CD4-positive, alpha-beta T cell (primary cell): ENCODE measurements at places on chromosomes 1 and 21. TPM values are rescaled to one million over a fixed set of nuclear protein-coding genes. Genes with fewer than 3 reads are reported as not detected.
A peak's percentile ranks its signal among the peaks of the same experiment; 100 is the strongest.

DNA sequence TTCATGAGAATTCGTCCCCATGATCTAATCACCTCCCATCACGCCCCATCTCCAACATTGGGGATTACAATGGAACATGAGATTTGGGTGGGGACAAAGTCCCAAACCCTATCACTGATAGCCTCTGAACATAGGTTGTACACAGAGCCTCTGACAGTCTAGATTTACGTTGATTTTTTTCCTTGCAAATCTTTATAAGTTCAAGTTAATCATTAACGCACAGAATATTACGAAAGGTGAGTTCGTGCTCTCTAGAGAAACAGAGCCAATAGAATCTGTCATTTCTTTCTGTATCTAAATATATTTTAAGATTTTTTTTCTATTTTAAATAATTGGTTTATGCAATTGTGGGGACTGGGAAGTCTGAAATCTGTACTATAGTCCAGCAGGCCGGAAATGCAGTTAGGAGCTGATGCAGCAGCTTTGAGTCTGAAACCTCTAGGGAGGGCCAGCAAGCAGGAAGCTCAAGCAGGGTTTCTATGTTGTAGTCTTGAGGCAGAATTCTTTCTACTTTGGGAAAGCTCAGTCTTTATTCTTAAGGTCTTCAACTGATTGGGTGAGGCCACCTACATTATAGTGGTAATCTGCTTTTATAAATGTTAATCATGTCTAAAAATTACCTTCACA is 61.0 kb downstream of the SELENOF start:
- no peaks in the 10 kb centered on the region for H3K27me3 ChIP-seq
- no peaks in the 10 kb centered on the region for H3K36me3 ChIP-seq
- no peak for DNase-seq
- no peak overlapping the region for H3K27ac ChIP-seq

DNA sequence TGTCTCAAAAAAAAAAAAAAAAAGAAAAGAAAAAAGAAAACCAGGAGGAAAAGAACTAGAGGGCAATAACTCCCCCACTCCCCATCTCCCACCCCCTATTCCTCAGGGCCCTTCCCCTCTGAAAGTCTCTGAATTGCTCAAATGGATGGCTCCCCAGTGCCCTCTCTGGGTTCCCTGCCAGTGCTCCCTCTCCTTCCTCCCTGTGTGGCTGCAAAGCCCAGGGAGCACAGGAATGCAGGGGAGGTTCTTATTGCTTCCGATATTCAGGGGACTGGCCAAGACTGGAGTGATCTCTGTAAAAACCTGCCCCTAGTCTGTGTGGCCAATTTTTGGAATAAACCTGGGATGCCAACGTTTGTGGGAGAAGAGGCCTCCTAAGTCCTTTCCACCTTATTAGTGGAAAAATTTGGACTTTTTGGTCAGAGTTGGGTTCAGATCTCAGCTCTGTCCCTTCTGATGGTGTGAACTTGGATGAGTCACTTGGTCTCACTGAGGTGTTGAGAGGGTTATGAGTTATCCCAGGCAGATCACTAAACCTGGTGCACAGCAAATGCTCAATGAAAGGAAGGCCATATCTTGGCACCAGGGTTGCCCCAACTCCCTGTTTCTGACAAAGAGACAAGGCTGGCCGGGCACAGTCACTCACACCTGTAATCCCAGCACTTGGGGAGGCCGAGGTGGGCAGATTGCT is 13.4 kb upstream of the ARHGEF10L start:
- no peaks in the 10 kb centered on the region for H3K4me1 ChIP-seq
- H3K27ac ChIP-seq = no peak overlapping the region
- DNase-seq = no peak
- H3K27me3 ChIP-seq = peaks cover 17% of the 10 kb centered on the region

DNA sequence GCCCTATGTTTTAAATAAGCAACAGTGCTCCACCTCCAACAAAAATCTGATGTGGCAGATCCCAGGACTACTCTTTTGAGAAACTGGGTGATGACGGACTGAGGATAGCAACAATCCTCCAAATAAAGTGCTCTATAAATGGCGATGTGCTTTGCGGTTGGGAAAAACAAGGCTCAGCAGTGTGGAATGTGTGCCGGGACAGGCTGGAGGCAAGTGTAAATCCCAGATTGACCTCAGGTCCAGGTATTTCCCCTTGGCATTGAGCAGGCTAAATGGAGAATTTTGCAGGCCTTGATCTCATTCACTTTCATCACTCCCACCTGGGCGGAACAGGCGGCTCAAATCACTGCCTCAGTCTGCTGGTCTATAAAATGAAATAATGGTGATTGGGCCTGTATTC is 35.1 kb downstream of the LRRC42 start:
- no peak overlapping the region for H3K27ac ChIP-seq
- H3K4me3 ChIP-seq = no peak overlapping the region
- H3K4me1 ChIP-seq = peaks cover 6% of the 10 kb centered on the region
- H3K36me3 ChIP-seq = no peaks in the 10 kb centered on the region
- no peaks in the 10 kb centered on the region for H3K27me3 ChIP-seq

- no peaks in the 10 kb centered on the region for H3K27me3 ChIP-seq
- H3K27ac ChIP-seq = peak overlapping the region; percentile 52
- no peaks in the 10 kb centered on the region for H3K36me3 ChIP-seq
- H3K4me3 ChIP-seq = no peak overlapping the region
- H3K4me1 ChIP-seq = peaks cover 96% of the 10 kb centered on the region
- DNase-seq = peak; percentile 18
Observed at GRCh38 chr1:110637475-110637874, 31.3 kb upstream of the KCNA2 start.

The YOD1 gene
- 17.9 TPM for total RNA-seq

DNA sequence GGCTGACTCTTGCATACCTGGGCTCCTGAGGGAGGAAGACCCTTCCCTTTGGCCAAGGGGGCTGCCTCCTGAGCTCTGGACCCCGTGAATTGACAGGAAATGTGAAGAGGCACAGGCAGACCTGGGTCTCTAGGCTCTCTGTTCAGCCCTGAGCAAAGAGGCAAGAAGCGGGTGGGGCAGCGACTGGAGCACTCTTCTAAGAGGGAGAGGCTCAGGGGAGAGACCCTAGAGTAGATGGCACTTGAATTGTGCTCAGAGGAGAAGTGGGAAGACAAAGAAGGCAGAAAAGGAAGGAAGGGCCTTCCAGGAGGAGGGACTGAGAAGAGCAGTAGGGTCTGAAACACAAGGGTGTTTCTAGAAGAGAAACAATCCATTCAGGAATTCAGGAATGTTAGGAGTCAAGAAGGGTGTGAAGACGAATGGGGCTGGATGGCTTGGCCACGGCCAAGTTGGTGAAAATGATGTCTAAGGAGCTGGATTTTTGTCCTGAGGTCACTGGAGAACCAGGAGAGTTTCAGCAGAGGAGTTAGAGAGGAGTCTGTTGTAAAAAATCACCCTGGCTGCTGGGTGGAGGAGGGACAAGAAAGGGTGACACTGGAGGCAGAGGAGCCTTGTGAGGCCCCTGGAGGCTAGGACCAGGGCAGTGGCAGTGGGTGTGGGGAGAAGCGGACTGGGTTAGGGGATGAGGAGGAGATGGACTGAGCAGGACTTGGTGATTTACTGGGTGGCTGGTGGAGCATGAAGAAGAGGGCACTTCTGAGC is 5.3 kb downstream of the TIE1 start:
- H3K4me3 ChIP-seq = no peak overlapping the region
- H3K27me3 ChIP-seq = no peaks in the 10 kb centered on the region

GRCh38 chr1:205650241-205650640 is 18.4 kb upstream of the ELK4 start:
- no peaks in the 10 kb centered on the region for H3K27me3 ChIP-seq
- H3K4me1 ChIP-seq = no peaks in the 10 kb centered on the region
- H3K27ac ChIP-seq = no peak overlapping the region
- no peak for DNase-seq
- H3K4me3 ChIP-seq = no peak overlapping the region

The CRYBG2 gene
- total RNA-seq = 1.4 TPM

DNA sequence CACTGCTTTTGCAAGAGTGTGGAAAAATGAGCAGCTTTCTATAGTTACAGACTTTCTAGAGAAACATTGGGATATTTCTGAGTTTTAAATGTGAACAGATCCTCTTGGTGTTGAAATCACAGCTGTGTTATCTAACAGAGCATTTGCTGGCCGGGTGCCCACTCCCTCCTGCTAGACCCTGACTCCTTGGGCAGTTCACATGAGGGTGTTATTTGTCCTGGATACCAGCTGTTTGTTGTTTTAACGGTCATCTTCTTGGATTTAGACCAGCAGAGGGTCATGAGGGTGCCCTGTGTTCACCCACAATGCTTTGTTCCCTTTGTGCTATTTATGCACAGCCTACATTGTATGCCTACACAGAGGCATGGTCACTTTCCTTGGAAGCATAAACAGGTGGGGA is 67.1 kb downstream of the CENPF start:
- H3K27me3 ChIP-seq = no peaks in the 10 kb centered on the region
- H3K4me3 ChIP-seq = no peak overlapping the region
- no peak for DNase-seq
- no peaks in the 10 kb centered on the region for H3K4me1 ChIP-seq
- no peaks in the 10 kb centered on the region for H3K36me3 ChIP-seq
- no peak overlapping the region for H3K27ac ChIP-seq

The ERICH3 gene
- not detected for total RNA-seq

GRCh38 chr1:110696818-110697217 is 22.1 kb upstream of the KCNA3 start:
- no peaks in the 10 kb centered on the region for H3K36me3 ChIP-seq
- H3K4me3 ChIP-seq = no peak overlapping the region

DNA sequence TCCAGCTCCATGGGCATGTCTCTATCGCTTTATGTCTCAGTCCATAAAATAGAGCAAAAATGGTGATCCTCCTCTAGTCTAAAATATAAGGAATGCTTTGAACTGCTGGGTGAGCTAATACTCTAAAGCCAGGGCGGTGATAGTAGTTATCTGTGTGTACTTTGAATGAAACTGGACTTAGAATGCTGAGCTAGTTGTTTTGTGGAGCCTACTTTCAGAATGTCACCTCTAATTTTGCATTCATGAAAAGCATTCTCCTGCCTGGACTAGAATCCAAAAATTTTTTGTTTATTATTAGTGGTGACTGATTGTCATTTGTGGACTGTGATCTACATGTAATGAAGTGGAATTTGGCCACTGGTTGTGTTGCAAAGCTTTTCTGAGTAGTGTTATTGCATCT is 241.6 kb upstream of the C1orf105 start:
- H3K27ac ChIP-seq = no peak overlapping the region
- DNase-seq = no peak
- H3K4me1 ChIP-seq = peaks cover 9% of the 10 kb centered on the region
- no peaks in the 10 kb centered on the region for H3K27me3 ChIP-seq

- no peak overlapping the region for H3K4me3 ChIP-seq
- peaks cover 55% of the 10 kb centered on the region for H3K4me1 ChIP-seq
- DNase-seq = no peak
- peaks cover 52% of the 10 kb centered on the region for H3K36me3 ChIP-seq
Observed at GRCh38 chr1:226402739-226403165, 5.1 kb downstream of the PARP1 start.

DNA sequence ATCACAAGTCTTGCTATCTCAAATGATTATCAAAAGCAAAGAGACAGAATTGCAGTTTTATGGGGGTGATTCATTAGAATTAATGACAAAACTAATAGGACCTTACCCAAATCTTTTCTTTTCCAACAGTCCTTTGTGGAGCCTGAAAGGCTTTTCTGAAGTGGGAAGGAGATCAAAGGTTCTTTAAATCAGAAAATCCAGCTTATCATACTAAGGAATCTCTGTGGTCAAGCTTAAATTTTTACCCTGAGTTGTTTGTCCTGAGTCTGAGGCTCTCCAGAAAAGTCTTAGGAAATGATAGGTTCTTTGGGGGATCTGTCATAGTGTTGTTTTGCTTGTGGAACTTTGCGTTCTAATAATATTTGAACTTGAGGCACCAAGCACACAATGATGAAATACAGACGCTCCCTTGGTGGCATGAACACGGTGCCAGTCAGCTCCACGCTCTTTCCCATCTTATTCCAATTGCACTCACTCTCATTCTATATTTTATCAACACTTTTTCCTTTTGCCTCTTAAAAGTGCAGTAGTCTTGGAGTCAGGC is 38.0 kb upstream of the COL24A1 start:
- H3K27me3 ChIP-seq = no peaks in the 10 kb centered on the region
- no peak for DNase-seq
- no peak overlapping the region for H3K27ac ChIP-seq
- H3K4me3 ChIP-seq = no peak overlapping the region
- no peaks in the 10 kb centered on the region for H3K4me1 ChIP-seq

The PRCC gene
- 49.5 TPM for total RNA-seq

DNA sequence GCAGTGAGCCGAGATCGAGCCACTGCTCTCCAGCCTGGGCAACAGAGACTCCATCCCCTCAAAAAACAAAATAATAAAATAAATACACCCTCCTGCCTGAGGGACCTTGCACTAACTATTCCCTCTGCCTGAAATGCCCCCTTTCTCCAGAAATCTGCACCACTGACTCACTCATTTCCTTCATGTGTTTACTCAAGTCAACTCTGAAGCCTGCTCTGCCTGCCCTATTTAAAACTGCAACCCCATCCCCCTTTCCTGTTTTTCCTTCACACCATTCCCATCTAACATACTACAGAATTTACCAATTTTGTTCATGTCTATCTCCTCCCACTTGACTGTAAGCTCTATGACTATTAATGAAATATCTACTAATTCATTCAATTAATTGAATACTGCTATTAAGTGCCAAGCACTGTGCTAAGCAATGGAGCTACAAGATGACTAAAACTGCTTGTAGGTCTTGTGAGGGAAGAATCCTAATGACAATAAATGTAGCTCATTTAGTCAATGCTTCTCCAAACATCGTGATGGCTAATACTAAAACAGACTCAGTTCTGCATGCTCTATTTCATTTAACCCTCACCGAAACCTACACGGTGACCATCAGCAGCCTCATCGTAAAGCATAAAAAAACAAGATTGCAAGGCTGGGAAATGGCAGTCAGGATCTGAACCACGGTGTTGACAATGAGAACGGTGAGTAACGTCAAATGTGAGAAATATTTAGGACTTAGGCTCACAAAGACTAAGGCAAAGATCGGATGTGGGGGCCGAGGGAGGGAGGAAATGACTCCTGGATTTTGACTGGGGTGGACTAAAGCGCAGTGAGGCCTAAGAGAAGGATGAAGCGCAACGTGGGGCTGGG is 749 bp upstream of the TMEM39B start:
- H3K27me3 ChIP-seq = no peaks in the 10 kb centered on the region
- DNase-seq = no peak
- H3K27ac ChIP-seq = peak overlapping the region; percentile 50
- H3K4me3 ChIP-seq = peak overlapping the region; percentile 71
- peaks cover 11% of the 10 kb centered on the region for H3K36me3 ChIP-seq
